ENCODE measurements at places on chromosomes 2 and 18.
A peak's percentile ranks its signal among the peaks of the same experiment; 100 is the strongest.

GRCh38 chr2:26685341-26685740 lies 7.2 kb upstream of the KCNK3 start:
- DNase-seq, result no peak

GRCh38 chr18:37230768-37231167 lies 334.8 kb downstream of the CELF4 start:
- DNase-seq, result no peak

DNA sequence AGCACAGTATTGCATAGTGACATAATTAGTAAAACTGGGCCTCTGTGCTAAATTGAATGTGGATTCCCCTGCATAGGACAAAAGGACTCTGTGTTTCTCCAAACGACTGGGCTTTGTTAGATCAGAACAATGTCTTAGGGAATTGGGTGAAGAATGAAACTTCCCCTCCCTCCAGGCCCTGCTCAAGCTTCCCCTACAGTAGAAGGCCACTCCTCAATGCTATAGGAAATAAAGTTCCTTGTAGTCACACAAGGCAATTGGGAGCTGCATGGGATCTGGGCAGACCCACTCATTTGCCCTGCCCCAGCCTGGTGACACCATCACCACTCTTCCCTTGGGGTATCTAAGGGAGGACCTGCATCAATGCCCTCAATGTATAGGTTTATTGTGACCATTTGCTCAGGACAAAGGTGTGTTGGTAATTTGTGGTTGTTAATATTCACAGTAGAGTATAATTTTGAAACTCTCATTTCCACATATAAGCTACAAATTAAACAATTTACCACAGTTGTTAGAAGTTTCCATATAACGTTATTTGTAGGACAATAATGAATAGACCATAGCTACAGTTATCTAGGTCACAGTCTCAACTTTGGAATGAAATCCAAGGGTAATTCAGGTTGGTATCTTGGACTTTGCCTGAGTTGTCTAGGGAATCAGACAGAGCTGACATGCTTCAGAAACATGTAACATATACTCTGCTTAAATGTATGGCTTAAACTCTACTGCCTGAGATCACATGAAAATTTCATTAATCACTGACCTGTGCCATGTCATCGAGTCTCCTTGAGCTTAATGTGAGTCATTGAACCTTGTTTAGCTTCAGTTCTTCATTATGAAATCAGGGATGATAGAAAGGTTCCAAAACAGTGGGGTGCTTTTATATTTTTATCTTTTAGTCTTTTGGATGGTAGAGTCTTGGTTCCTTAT lies 64.8 kb upstream of the DARS1 start:
- DNase-seq, result no peak

DNA sequence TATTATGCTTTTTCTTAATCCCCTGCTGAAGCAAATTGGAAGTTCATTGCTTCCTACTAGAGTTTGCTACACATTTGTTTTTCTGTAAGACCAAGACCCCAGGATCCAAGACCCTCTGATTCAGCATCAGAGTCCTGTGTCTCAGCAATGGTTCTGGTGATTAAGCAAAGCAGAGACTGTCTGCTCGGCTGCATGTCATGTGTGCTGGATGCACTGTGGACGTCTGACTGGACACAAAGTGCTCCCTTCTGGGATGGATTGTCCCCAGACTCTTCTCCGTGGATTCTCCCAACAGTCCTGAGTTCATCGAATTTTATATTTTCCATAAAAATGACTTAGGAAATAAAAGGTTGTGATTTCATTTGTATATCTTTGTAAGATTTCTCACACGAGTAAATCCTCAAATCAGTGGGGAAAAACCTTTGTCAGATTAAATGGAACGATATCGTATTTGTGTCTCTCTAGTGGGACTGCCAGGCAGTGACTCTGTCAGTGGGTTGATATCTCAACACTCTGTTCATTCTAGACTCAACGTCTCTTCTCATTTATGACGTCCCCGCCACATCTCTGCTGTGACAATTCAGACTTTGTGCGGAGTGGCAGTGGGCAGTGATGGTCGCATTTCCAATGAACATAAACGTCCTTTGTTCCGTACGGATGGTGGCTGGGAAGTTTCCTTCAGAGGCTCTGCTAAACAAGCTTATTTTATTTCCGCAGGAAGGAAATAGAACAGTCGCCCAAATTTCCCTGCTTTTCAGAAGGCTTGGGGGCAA lies 58.6 kb downstream of the NCAPH start:
- DNase-seq, result no peak

DNA sequence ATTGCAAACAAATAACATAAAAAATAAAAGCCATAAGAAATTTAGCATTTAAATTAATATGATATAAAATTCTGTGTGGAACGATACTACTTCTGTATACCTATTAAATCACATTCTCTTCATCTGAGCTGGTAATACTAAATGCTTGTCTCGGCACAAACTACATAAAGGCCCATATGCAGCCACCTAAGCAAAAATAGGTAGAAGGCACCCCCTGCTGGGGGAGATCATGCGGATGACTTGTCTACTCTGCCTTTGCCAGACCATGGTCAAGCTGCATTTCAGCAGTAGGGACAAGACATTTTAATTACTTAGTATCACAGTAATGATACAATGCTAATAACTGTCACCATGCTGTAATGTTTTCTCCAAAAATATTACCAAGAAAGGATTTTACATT lies 108.0 kb downstream of the CDH19 start:
- no peak for DNase-seq

GRCh38 chr2:165691615-165692014 lies 102.4 kb downstream of the GALNT3 start:
- DNase-seq, result no peak

DNA sequence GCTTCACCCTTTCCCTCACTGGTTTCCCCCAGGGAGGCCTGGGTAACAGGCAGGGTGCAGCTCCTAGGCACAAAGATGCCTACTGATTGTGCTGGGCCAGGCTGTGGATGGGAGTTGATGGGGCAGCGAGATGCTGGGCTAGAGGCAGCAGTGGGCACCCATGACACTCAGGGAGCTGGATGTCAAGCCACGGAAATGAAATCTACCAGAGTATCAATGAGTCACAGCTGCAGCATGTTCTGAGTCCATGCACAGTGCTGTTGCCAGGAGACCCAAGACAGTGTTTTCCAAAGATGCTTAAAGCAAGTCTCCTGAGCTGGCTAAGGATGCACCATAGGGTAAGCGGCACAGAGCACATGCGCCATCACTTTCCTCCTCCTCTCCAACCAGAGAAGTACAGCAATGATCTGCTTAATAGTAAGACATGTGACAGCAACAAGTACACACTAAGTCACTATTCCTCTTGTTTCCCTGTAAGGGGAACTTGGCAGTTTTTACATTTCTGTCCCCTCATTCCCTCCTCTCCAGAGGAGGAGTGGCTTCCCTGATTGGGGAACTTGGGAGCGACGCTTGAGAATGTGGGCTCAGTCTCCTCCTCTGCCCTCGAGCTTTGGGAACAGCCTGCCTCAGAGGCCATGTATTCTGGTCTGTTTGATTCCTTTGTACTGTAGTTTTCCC lies 57.2 kb downstream of the CDC42EP3 start:
- no peak for DNase-seq

- peak; percentile 16 for DNase-seq
Observed at GRCh38 chr2:63444565-63445288, 143.6 kb downstream of the WDPCP start.

DNA sequence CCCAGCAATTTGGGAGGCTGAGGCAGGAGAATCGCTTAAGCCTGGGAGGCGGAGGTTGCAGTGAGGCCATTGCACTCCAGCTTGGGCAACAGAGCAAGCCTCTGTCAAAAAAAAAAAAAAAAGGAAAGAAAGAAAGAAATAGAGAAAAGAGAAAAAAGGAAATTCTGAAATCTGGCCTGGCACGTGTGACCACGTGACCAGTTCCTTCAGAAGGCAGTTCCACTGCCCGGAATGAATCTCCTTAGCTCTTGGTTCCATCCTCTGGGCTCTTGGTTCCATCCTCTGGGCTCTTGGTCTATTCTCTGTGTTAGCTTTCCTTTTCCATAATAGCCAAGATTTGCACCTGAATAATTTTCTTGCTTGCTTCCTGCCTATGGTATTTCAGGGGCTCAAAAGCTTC lies 5.3 kb upstream of the POMC start:
- DNase-seq, result no peak

DNA sequence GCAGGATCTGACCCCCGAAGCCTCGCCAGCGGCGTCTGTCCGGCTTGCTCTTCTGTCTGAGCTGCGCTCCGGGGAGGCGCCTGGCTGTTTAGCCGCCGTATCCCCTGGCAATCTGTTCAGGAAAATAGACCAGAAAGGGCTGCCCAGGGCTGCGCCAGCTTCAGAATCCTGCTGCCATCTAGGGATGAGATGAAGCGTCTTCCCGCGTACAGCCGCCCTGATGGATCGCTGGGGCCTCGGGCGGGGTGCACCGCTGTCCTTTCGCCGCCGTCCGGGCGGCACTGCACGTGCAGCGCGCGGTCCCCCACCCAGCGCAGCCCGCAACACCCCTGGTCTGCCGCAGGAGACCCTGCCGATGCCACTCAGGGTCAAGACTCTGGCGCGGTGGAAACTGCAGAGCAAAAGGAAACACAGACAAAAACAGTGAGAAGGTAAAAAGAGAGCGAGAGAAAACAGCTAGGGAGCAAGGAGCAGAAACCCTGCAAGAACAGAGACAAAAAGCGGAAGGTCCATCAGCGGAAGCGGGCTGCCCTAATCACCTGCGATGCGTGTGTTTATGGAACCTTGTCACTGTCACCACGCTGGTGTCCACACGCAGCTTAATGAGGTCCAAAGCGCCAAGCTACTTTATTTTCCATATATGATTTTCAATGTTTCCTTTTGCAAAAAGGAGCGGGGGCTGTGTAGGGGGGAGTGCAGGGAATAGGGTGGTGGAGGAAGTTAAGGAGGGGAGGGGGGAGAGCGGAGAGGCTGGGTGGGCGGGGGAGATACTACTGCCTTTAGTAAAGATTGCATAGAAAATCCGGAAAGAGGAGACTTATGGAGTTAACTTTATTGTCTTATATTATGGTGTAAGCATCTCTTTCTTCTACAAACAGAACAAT lies 2113.3 kb upstream of the PIK3C3 start:
- no peak for DNase-seq

DNA sequence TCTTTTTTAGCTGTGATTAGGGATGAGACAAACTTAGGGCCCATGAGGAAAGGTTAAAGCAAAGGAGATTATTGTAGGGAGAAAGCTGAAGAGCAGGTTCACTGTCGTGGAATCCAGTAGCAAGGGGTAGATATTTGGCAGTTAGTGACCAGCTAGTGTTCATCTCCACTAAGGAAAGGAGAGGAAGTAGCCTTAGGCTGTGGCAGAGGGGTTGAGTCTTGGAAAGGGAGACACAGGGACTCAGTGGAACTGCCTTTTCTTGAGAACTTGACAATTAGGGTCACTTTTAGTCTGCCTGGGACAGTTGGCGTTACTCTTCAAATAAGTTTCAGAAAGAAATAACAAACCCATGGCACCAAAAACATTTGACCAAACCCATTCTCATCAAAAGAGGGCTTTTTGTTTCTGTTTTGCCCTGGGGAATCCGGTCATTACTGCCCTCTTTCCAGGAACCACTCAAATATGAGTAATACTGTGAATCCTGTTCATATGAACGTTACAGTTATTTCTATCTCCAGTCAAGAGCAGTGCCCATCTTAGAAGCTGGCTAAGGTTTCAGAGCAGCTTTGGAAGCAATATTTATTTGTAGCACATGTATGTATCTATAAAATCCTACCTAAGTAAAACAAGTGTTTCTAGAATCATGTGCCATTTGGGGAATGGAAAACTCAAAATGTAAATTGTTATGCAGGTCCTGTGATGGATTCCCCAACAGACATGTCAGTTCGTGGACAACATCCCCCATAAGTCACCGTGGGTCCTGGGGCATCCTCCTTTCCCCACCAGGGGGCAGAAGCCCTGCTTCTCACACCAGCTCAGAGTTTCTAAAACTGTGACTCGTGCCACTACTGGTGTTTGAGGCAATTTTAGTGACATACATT lies 77.3 kb upstream of the PHLPP1 start:
- peak; percentile 23 for DNase-seq

DNA sequence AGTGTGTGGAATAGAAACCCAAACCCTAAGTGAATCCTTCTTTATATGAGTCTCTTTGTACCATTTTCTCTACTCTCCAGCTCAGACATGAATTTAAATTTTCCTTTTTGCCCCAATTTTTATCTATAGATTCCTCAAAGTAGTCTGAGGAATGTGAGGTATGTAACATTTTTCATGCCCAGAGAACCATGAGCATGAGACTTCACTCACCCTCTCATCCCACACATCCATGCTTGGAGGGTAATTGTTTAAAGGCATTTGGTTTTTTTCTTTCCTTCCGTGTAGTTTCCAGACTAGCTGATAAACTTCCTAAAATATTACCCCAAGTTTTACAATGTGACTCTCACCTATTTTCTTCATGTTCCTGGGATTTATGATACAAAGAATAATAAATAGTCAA lies 2056.8 kb upstream of the CELF4 start:
- DNase-seq, result no peak

GRCh38 chr2:60212181-60212945 lies 341.1 kb downstream of the BCL11A start:
- no peak for DNase-seq

- DNase-seq, result no peak
Observed at GRCh38 chr18:78151948-78152725, 827.5 kb upstream of the SALL3 start.

DNA sequence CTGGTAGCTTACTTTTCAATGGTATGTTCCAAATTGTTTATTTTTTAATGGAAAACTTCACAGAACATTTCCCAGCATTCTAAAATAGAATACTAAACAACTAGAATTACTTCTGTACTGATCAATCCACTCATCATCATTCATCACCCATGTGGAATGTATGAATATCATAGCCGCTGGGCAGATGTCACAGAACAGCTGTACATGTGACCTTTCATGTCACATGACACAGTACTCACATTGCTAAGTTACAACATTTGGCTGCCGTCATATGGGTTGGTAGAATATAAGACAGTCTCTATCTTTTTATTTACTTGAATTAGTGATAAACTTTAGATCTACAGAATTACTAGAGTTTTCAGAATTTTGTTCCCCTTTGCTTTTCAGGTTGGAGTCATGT lies 387.6 kb downstream of the ZEB2 start:
- no peak for DNase-seq

DNA sequence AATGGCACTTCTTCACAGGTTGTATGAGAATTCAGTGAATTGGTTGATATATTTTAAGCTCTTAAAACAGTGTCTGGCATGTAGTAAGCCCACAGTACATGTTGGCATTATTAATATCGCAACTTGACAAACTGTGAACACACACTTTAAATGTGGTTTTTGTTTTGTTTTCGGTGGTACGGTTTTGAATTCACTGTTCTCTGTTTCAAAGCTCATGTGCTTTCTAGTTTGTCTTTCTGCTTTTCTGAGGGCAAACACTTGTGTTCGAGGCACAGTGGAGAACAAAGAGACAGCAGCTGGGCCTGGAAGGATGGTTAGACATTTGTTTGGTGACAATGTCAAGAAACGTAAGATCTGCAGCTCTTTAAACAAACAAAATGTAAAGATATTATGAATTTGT lies 276.5 kb upstream of the MC4R start:
- peak; percentile 29 for DNase-seq

GRCh38 chr2:219220652-219221402 lies 2.1 kb upstream of the ABCB6 start:
- DNase-seq, result no peak

Data from GM06990 (cell line).